Endothelial cell of umbilical vein (primary cell): ENCODE measurements at places on chromosomes 7 and 10. TPM values are rescaled to one million over a fixed set of nuclear protein-coding genes. Genes with fewer than 3 reads are reported as not detected.

The NPC1L1 gene
- not detected in 2 replicates for total RNA-seq

- H3K36me3 ChIP-seq = no peaks in the 10 kb centered on the region
- DNase-seq = no peak
- H3K27me3 ChIP-seq = no peaks in the 10 kb centered on the region
- H3K4me1 ChIP-seq = no peaks in the 10 kb centered on the region
These were observed 255.4 kb upstream of the LYZL1 start for GRCh38 chr10:29033311-29033940.

GRCh38 chr7:101021703-101022102, 1.8 kb downstream of the MUC17 start:
- H3K36me3 ChIP-seq = no peaks in the 10 kb centered on the region
- no peak overlapping the region for H3K27ac ChIP-seq
- no peak overlapping the region for H3K4me3 ChIP-seq
- H3K4me1 ChIP-seq = peaks cover 3% of the 10 kb centered on the region
- H3K27me3 ChIP-seq = no peaks in the 10 kb centered on the region

The SLC18A3 gene
- not detected in 2 replicates for total RNA-seq

GRCh38 chr7:121515630-121516401, 119.7 kb upstream of the FAM3C start:
- no peaks in the 10 kb centered on the region for H3K27me3 ChIP-seq
- H3K27ac ChIP-seq = no peak overlapping the region
- H3K36me3 ChIP-seq = no peaks in the 10 kb centered on the region

GRCh38 chr7:104848138-104848990, 165.6 kb upstream of the KMT2E start:
- no peaks in the 10 kb centered on the region for H3K4me1 ChIP-seq
- no peaks in the 10 kb centered on the region for H3K36me3 ChIP-seq
- DNase-seq = peak; percentile 62
- H3K27ac ChIP-seq = no peak overlapping the region

DNA sequence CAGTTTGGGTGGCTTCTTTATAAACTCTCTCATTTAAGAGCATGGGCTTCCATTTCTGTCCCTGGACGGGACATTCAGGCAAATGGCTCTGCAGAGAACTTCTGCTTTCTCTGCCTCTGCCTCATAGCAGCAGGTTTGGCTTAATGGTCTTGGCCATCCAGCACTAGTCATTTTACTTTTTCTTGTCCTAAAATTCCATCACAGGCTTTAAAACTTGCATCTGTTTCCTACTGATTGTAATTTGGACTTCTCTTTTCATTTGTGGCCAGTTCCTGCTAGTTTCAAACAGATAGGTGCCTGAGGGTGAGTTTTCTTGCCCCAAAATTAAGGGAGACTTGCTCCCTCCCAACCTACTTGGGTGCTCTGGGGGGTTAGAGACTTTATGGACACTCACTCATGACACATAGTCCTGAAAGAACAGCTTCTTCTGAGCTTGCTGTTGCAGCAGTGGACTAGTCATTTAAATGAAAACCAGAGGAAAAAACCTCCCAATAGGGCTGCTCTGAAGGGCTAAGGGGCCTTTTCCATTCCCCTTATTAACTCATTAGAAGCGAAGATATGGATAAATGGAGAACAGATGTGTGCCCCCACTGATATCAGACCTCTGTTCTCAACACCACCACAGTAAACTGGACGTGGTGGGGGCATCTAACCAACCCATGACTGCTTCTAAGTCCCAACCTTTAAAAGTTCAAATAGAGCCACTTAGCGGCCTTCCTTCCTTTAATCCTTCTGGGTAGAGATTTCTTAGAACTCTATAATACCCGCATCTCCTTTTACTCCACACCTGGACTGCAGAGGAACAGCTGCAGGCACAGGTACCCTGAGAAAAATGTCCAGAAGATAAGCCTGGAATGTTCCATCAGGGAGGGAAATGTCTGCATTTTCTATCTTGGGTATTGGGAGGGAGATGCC, 38.8 kb downstream of the SVOPL start:
- H3K36me3 ChIP-seq = no peaks in the 10 kb centered on the region
- DNase-seq = no peak
- H3K27ac ChIP-seq = no peak overlapping the region
- peaks cover 3% of the 10 kb centered on the region for H3K27me3 ChIP-seq
- H3K4me1 ChIP-seq = no peaks in the 10 kb centered on the region
- H3K4me3 ChIP-seq = no peak overlapping the region

DNA sequence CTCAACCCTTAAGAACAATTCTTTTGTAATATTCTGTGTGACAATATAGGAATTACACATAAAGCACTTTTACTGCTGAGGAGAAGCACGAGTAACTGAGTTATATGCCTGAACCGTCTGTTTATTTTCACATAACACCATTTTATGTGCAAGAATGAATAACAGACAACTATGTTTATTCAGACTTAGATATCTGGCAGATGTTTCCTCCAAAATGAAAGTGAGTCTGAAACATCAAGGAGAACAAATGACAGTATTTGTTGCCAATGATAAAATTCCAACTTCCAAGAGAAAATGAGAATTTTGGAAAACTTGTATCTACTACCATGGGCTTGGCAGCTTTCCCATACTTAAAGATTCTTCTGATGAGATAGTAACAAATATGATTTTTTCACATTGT, 51.4 kb downstream of the DNMBP start:
- peak; percentile 95 for DNase-seq
- H3K27me3 ChIP-seq = no peaks in the 10 kb centered on the region
- peak overlapping the region; percentile 50 for H3K27ac ChIP-seq
- no peak overlapping the region for H3K4me3 ChIP-seq
- peaks cover 31% of the 10 kb centered on the region for H3K4me1 ChIP-seq

DNA sequence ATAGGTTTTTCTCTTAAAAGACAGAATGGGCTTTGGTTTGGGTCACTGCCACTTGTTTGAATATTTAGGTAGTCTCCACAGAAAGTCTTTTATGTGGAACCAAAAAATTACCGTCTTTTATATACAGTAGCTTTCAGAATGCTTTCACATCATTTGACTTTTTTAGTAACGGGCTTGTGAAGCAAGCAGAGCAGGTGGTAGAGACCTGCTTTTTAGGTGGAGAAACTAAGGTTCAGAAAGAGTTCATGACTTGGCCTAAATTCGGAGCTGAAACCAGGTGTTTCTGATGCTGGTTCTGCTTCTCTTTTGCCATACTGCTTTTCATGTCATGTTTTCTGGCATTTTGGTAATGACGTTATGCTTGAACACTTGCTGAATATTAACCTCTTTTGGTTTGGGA, 36.3 kb downstream of the GARS1 start:
- peaks cover 36% of the 10 kb centered on the region for H3K36me3 ChIP-seq
- no peak overlapping the region for H3K27ac ChIP-seq
- H3K4me1 ChIP-seq = no peaks in the 10 kb centered on the region
- no peak for DNase-seq
- H3K4me3 ChIP-seq = no peak overlapping the region
- no peaks in the 10 kb centered on the region for H3K27me3 ChIP-seq

The SLC26A5 gene
- total RNA-seq = not detected in 2 replicates

The ACBD7 gene
- 1.7 and 2.8 TPM in 2 replicates for total RNA-seq

The TBXAS1 gene
- total RNA-seq = 2.3 and 4.3 TPM in 2 replicates

DNA sequence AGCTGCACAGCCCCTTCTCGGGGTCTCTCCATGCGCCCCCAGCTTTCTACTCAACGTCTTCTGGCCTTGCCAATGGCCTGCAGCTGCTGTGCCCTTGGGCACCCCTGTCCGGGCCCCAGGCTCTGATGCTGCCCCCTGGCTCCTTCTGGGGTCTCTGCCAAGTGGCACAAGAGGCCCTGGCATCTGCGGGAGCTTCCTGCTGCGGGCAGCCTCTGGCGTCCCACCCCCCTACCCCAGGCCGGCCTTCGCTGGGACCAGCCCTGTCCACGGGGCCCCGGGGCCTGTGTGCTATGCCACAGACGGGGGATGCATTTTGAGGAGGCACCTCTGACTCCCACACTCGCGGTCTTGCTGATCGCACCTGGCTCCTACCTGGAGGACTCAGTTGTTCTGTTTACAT, 2.3 kb downstream of the VENTX start:
- H3K36me3 ChIP-seq = no peaks in the 10 kb centered on the region
- H3K4me1 ChIP-seq = no peaks in the 10 kb centered on the region
- no peak overlapping the region for H3K4me3 ChIP-seq
- no peak overlapping the region for H3K27ac ChIP-seq
- no peak for DNase-seq

DNA sequence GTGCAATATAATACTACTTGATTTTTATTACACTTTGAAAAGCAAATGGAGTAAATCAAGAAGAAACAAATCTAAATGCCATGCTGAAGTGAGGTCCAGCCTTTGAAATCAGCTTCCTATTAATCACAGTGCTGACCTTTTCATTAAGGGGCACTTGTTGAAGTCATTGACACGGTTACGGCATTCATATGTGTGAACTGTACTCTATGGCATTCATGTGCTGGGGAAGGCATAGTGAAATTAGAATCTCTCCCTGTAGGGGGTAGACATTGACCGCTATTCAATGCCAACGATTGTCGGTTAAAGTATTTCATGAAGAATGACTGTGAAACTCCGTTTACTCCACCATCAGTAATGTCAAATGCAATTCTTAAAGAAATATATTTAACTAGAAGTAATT, 296.1 kb upstream of the SEMA3A start:
- no peak overlapping the region for H3K27ac ChIP-seq
- H3K4me3 ChIP-seq = no peak overlapping the region
- H3K27me3 ChIP-seq = no peaks in the 10 kb centered on the region
- H3K4me1 ChIP-seq = no peaks in the 10 kb centered on the region
- DNase-seq = no peak

- no peak for DNase-seq
- no peaks in the 10 kb centered on the region for H3K27me3 ChIP-seq
- H3K4me3 ChIP-seq = no peak overlapping the region
- no peaks in the 10 kb centered on the region for H3K4me1 ChIP-seq
- H3K36me3 ChIP-seq = no peaks in the 10 kb centered on the region
These were observed 46.3 kb upstream of the SHH start for GRCh38 chr7:155858521-155859061.

The GBX1 gene
- total RNA-seq = not detected in 2 replicates

- no peaks in the 10 kb centered on the region for H3K27me3 ChIP-seq
- no peak for DNase-seq
- H3K36me3 ChIP-seq = no peaks in the 10 kb centered on the region
- H3K4me3 ChIP-seq = no peak overlapping the region
These were observed 87.5 kb downstream of the NEBL start for GRCh38 chr10:20809631-20810030.

DNA sequence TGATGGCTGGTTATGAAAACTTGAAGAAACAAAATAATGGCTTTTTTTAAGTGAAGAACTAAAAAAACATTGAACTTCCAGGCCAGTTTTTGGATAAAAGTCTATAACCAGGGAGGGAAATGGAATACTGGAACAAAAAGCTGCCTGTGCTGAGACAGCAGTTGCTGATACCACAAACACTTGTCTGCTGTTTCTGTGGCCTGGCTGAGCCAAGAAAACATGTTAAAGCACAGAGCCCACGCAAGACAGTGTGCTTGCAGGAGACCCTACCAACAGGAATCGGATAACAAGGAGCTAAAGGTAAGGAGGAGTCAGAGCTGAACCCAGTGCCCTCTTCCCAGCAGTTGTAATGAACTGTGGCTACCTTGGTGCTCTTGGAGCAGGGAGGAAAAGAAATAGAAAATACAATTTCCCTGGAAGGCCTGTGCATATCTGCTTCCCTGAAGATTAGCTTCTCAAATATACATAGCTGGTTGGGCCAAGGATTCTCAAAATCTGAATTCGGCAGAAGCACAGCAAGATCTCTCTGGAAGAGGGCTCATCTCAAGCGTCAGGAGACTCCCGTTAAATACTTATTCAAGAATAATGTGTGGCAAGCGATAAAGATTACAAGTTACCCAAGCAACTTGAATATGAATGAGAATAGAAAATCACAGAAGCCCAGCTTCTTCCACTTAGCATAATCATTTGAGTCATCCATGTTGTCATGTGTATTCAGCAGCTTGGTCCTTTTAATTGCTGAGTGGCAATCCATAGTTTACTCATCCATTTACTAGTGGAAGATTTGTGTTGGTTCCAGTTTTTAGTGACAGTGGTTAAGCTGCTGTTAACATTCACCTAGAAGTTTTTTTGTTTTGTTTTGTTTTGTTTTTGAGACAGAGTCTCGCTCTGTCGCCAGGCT, 87.6 kb downstream of the NOD1 start:
- no peaks in the 10 kb centered on the region for H3K27me3 ChIP-seq
- DNase-seq = no peak
- H3K36me3 ChIP-seq = no peaks in the 10 kb centered on the region
- no peak overlapping the region for H3K4me3 ChIP-seq

GRCh38 chr7:25850735-25851134, 301.3 kb upstream of the NFE2L3 start:
- peaks cover 11% of the 10 kb centered on the region for H3K27me3 ChIP-seq
- H3K4me3 ChIP-seq = no peak overlapping the region
- H3K4me1 ChIP-seq = peaks cover 29% of the 10 kb centered on the region
- H3K27ac ChIP-seq = no peak overlapping the region

The ALOX5 gene
- not detected in 2 replicates for total RNA-seq

GRCh38 chr10:63670291-63670898, 149.2 kb downstream of the REEP3 start:
- H3K36me3 ChIP-seq = no peaks in the 10 kb centered on the region
- H3K27me3 ChIP-seq = no peaks in the 10 kb centered on the region
- H3K4me3 ChIP-seq = no peak overlapping the region
- peaks cover 49% of the 10 kb centered on the region for H3K4me1 ChIP-seq
- H3K27ac ChIP-seq = peak overlapping the region; percentile 77
- peak; percentile 93 for DNase-seq

- DNase-seq = no peak
- H3K27me3 ChIP-seq = no peaks in the 10 kb centered on the region
- no peaks in the 10 kb centered on the region for H3K4me1 ChIP-seq
- no peak overlapping the region for H3K27ac ChIP-seq
- H3K4me3 ChIP-seq = no peak overlapping the region
These were observed 7.4 kb upstream of the PWWP2B start for GRCh38 chr10:132389433-132390169.

- no peak for DNase-seq
- H3K4me1 ChIP-seq = no peaks in the 10 kb centered on the region
- H3K27ac ChIP-seq = no peak overlapping the region
- no peaks in the 10 kb centered on the region for H3K27me3 ChIP-seq
- H3K36me3 ChIP-seq = no peaks in the 10 kb centered on the region
These were observed 96.0 kb downstream of the NRCAM start for GRCh38 chr7:108360058-108360800.

DNA sequence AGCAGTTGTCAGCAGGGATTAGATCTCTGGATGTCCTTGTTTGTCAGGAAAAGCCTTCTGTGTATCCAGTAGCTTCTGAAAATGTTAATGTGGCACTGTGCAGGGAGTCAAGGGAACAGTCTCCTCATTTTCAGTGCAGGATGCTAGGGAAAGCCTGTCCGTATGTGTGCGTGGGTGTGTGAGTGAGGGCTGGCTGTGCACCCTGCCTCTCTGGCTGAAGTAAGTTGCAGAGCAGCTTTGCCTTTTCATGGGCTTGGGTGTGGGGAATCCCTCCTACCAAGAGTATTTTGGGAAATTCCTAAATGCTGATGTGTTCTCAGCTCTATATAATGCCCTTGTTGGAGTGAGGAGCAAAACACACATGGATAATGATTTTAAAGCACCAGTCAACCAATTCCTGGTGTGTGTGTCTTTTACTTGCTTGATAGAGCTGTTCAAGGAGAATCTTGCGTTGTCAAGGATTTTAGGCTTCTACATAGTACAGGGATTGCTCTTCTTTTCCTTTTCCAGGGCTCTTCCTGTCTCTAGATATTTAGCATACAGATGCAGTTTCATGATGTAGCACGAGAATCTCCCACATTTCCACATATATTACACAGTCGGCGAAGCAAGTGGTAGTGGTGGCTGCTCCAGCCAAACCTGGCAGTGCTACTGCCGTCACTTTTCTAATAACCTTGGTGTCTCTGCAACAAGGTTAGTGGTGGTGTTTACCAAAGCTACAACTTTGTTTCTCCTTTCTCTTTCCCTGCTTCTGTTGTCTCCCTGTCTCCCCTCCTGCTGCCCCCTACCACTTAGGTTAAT, 92.8 kb downstream of the MCU start:
- H3K36me3 ChIP-seq = no peaks in the 10 kb centered on the region
- DNase-seq = peak; percentile 48
- no peaks in the 10 kb centered on the region for H3K4me1 ChIP-seq
- no peak overlapping the region for H3K4me3 ChIP-seq
